Effector CD8-positive, alpha-beta T cell (primary cell): ENCODE measurements at places on chromosomes 7 and 10.

DNA sequence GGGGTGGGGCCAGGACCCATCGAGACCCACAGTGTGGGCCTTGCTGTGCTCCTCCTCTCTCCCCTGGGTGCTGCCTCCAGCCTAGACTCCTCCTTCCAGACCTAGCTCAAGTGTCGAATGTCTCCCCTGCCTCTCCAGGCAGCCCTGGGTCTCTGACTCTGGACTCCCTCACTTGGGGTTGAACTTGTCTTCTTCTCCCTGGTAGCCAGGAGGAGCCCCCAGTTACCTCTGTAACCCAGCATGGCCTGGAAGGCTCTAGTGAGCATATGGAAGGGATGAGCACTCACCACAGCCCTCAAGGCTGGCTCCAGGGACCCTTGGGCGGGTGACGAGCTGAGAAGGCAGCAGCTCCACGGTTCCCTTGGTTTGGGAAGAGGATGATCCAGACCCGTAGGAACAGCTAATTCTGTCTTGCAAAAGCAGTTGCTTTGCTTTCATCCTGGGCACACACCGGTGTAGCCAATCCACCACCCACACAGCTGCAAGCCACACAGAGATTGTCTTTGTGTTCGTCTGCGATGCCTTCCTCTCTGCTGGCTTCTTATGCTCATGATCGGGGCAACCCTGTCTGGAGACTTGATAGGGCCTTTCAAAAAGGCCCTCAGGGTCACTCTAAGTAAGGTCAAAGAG lies 52.3 kb upstream of the ANTXRL start:
- no peak for DNase-seq

DNA sequence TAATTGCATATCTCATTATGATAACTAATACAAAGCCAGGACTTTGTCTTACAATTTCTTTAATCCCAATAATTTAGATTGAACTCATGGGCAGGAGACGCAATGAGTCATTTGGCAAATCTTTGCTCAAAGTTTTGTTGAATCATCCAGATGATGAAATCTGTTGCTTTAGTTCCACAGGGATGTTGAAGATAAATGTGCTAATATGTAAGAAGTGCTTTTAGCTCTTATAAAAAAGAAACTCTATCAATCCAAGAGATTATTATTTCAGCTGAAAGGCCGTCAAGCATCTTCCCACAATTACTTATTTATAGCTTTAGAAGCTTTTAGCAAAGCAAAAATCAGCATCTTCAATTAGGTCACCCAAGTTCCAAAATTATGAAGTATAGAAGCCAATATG lies 36.8 kb upstream of the ANK3 start:
- no peak for DNase-seq

GRCh38 chr10:131816157-131816775 lies 84.5 kb upstream of the PPP2R2D start:
- no peak for DNase-seq

DNA sequence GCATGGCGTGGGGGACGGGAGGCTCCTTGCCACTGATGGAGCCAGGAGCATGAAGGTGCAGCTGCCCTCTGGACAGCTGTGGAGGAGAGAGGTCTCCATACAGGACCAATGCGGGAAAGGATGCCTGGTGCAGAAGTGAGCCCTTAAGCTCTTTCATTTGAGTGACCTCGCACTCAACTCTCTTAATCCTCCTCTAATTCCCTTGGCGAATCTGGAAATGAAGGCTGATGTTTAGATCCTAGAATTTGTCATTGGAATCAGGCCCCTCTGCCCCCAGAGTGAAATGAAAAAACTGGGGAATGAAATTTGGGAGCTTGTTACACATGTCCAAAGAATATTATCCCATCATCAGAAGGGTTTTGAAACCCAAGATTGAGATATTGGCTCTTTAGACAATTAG lies 639.5 kb downstream of the LRMDA start:
- no peak for DNase-seq

- no peak for DNase-seq
Observed at GRCh38 chr10:94992811-94993210, 54.4 kb downstream of the CYP2C9 start.
